ENCODE measurements at places on chromosomes 7 and 10. TPM values are rescaled to one million over a fixed set of nuclear protein-coding genes. Genes with fewer than 3 reads are reported as not detected.

Gene EVX1
- not detected for total RNA-seq

DNA sequence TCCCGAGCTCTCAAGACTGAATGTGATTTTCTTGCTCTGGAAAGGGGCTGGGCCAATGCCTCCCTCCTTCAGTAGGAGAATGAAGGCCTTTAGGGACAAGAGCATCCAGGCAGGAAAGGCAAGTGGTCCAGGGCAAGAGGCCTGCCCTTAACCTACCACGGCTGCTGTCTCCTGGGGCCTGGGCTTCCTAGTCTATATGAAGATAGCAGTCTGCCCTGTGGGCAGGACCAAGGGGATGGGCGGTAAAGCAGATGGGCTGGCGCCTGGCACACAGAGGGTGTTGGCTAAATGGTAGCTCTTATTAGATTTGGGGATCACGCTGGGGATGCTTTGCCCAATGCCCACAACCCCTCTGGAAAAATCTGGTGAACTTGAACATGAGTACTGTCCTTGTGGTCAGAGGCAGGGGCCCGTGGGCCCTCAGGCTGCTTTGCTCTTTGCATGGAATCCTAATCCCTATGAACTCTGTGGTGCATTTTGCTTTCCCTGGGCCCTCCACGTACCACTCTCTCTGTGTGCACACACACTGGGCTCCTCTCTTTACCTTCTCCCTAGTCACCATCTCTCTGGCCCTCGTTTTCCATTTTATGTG is 20.3 kb downstream of the CHAT start:
- H3K4me1 ChIP-seq: no peaks in the 10 kb centered on the region
- H3K36me3 ChIP-seq: no peaks in the 10 kb centered on the region
- H3K27ac ChIP-seq: no peak overlapping the region

GRCh38 chr10:1706711-1707110 is 30.6 kb downstream of the ADARB2 start:
- H3K4me1 ChIP-seq: peaks cover 2% of the 10 kb centered on the region
- no peaks in the 10 kb centered on the region for H3K27me3 ChIP-seq
- H3K27ac ChIP-seq: no peak overlapping the region
- peaks cover 2% of the 10 kb centered on the region for H3K36me3 ChIP-seq
- no peak for DNase-seq

- DNase-seq: no peak
- no peaks in the 10 kb centered on the region for H3K36me3 ChIP-seq
- no peak overlapping the region for H3K4me3 ChIP-seq
- H3K27me3 ChIP-seq: no peaks in the 10 kb centered on the region
- H3K4me1 ChIP-seq: no peaks in the 10 kb centered on the region
These were observed 508.9 kb downstream of the SORCS1 start for GRCh38 chr10:106655636-106656035.

DNA sequence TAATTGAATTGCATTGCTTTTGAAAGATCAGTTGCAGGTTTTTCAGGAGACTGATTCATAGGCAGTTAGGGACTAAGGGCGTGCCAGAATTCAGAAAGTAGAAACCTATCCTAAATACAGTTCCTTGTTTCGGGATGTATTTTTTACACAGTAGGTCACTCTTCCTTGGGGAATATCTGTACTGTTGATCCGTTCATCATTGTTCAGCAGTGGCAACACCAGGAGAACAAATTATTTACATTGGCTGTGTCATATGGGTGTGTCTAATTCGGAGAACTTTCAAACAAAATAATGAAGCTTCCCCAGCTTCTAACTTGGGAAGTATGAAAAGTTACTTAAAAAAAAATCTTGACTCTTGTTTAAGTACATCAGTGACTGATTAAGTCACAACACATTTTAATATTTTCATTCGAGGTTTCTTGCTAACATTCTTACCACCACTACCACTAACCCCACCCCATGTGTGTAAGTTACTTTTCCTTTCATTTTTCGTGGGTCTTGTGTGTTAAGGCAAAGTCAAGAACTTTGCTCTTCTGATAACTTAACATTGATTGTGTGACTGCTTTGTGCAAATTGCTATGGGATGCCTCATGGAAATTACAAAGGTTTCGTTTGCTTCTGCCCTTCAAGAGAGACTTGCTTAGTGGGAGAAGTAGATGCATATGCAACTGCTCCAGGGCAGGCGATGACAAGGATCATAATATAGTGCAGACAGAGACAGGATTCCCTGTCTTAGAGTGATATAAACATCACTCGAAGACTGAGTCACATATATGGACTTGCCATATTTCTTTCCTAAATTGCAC is 43.8 kb upstream of the RPA3 start:
- H3K4me3 ChIP-seq: peak overlapping the region; percentile 77
- H3K36me3 ChIP-seq: no peaks in the 10 kb centered on the region
- peaks cover 16% of the 10 kb centered on the region for H3K4me1 ChIP-seq
- peak overlapping the region; percentile 74 for H3K27ac ChIP-seq
- H3K27me3 ChIP-seq: no peaks in the 10 kb centered on the region

- no peak overlapping the region for H3K4me3 ChIP-seq
- H3K36me3 ChIP-seq: no peaks in the 10 kb centered on the region
- no peak overlapping the region for H3K27ac ChIP-seq
- H3K4me1 ChIP-seq: peaks cover 20% of the 10 kb centered on the region
These were observed 55.4 kb upstream of the FAM3C start for GRCh38 chr7:121451367-121452094.

- no peaks in the 10 kb centered on the region for H3K4me1 ChIP-seq
- no peaks in the 10 kb centered on the region for H3K36me3 ChIP-seq
- H3K27ac ChIP-seq: no peak overlapping the region
- no peak overlapping the region for H3K4me3 ChIP-seq
- H3K27me3 ChIP-seq: peaks cover 43% of the 10 kb centered on the region
- no peak for DNase-seq
These were observed 5.9 kb upstream of the CFAP69 start for GRCh38 chr7:90239050-90239449.

GRCh38 chr7:36096460-36097095 is 56.5 kb upstream of the EEPD1 start:
- H3K4me3 ChIP-seq: no peak overlapping the region
- H3K27me3 ChIP-seq: peaks cover 6% of the 10 kb centered on the region
- no peak overlapping the region for H3K27ac ChIP-seq
- no peaks in the 10 kb centered on the region for H3K36me3 ChIP-seq
- no peak for DNase-seq
- H3K4me1 ChIP-seq: peaks cover 18% of the 10 kb centered on the region

Gene EPHA1
- total RNA-seq: not detected

- no peaks in the 10 kb centered on the region for H3K4me1 ChIP-seq
- DNase-seq: no peak
- H3K4me3 ChIP-seq: no peak overlapping the region
These were observed 699 bp downstream of the NRAP start for GRCh38 chr10:113663142-113663541.

DNA sequence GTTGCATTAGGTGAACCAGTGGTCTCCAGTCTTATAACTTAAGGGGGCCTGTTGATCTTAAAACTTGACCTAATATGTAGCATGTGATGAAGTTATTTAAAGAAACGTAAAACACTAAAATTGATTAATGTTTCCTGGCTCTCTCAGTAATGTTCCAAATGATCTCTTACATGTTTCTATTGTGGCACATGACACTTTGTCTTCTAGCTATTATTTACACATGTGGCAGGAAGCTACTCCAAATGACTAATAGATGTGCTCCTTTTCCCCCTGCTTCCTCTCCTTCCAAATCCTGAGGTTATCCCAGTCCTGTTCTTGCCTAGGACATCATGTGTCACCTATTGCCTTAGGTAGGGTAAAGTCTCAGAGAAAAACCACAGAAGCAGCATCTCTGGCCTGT is 89.4 kb downstream of the FAS start:
- H3K27ac ChIP-seq: no peak overlapping the region
- no peak overlapping the region for H3K4me3 ChIP-seq
- H3K36me3 ChIP-seq: no peaks in the 10 kb centered on the region
- peaks cover 8% of the 10 kb centered on the region for H3K27me3 ChIP-seq
- no peak for DNase-seq

DNA sequence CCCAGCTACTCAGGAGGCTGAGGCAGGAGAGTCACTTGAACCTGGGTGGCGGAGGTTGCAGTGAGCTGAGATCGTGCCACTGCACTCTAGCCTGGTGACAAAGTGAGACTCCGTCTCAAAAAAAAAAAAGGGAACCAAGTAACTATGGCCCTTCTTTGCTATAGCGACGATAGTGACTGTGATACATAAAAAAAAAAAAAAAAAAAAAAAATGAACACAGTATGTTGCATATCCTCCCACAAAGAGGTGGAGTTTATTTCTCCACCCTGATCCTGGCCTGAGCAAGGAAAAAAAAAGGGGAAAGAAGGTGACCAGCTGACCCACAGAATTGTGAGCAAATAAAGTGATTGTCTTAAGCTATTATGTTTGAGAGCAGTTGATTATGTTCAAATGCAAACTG is 42.3 kb upstream of the STEAP1B start:
- H3K36me3 ChIP-seq: no peaks in the 10 kb centered on the region
- H3K27ac ChIP-seq: no peak overlapping the region
- H3K27me3 ChIP-seq: peaks cover 25% of the 10 kb centered on the region
- H3K4me1 ChIP-seq: no peaks in the 10 kb centered on the region
- H3K4me3 ChIP-seq: no peak overlapping the region

- no peaks in the 10 kb centered on the region for H3K4me1 ChIP-seq
- peak; percentile 10 for DNase-seq
- no peak overlapping the region for H3K4me3 ChIP-seq
These were observed 1.7 kb downstream of the OPALIN start for GRCh38 chr10:96357038-96357620.

DNA sequence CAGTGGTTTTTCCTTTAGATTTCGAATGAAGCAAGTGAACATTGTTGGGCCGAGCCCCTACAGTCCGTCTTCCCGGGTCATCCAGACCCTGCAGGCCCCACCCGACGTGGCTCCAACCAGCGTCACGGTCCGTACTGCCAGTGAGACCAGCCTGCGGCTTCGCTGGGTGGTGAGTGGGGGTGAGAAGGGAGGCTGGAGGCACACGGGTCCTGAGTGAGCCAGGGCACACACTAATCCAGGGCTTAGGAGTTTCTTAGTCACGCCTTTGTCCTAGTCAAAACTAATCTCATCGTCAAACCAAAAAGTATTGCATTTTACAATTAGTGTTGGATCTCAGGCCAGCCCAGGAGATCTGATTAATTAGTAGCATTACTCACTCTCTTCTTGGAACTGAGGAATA is 568.8 kb upstream of the FOXK1 start:
- DNase-seq: no peak
- no peak overlapping the region for H3K27ac ChIP-seq
- H3K4me3 ChIP-seq: no peak overlapping the region

DNA sequence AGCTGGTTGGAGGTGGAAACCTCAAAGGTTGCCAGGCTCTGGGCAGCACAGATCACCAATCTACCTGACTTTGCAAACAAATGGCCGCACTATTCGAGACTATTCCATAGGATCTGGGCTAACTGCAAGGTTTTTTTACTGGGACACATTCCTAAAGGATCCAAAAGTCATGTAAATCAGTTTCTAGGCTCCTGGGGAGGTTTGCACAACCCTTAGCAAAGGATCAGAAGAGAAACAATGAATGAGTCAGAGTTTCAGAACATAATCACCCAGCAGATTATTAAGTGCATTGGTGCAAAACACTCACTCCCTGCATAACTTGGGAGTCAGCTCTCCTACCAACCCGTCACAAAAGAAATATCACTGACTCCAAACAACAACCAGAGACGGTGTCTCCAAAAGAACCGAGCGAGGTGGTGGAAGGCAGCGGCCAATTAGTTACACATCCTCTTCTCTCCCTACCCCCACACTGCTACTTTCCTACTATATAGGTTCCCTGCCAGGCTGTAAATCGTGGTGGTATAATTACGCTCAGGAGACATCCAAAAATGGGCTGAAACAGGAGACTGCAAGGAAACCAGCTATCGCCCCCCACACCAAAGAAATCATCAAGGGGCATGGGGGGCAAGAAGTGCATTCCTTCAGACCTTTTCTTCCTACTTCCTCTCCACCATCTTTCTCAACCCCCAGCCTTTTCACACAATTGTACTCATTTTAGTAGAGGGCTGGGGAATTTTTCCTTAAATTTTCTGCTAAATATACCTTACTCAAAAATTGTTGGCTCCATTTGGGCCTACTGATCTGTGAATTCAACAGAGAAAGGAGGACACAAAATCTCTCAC is 3.2 kb downstream of the UBE2H start:
- H3K27ac ChIP-seq: no peak overlapping the region
- no peak for DNase-seq
- H3K27me3 ChIP-seq: no peaks in the 10 kb centered on the region
- H3K4me1 ChIP-seq: peaks cover 5% of the 10 kb centered on the region

- peaks cover 1% of the 10 kb centered on the region for H3K4me1 ChIP-seq
- DNase-seq: no peak
- no peak overlapping the region for H3K27ac ChIP-seq
- no peaks in the 10 kb centered on the region for H3K36me3 ChIP-seq
- no peak overlapping the region for H3K4me3 ChIP-seq
These were observed 525.0 kb upstream of the NRP1 start for GRCh38 chr10:33859319-33860022.

DNA sequence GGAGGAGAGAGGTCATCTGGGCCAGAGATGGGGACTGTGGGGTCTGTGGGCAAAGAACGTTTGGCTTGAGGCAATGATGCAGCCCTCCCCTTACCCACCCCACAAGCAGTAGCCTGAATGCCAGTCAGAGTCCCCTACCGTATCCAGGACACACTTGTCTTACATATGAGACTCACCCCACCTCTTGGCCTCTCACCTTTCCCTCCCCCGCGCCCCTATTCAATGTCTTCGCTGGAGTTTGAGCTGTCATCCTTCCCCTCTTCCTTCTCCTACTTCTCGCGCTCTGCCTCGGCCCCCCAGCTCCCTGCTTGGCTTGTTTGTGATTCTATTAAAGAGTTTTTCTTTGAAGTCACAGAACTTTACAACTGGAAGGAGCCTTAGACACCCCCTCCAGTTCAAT is 8.9 kb downstream of the PRRT4 start:
- H3K36me3 ChIP-seq: no peaks in the 10 kb centered on the region
- DNase-seq: peak; percentile 75
- H3K27me3 ChIP-seq: peaks cover 39% of the 10 kb centered on the region
- H3K4me3 ChIP-seq: no peak overlapping the region
- no peaks in the 10 kb centered on the region for H3K4me1 ChIP-seq

DNA sequence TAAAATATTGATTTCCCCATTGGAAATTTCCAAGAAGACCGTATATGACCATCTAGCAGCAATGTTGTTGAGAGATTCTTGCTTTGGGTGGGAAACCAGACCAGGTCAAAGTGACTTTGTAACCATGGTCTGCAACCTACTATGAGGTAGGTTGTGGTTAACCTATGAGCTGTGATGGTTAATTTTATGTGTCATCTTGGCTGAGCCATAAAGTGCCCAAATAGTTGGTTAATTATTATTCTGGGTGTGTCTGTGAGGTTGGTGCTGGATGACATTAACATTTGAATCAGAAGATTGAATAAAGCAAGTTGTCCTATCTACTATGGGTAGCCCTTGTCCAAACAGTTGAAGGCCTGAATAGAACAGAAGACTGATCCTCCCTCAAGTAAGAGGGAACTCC is 18.3 kb upstream of the RALA start:
- H3K36me3 ChIP-seq: no peaks in the 10 kb centered on the region
- H3K4me1 ChIP-seq: peaks cover 10% of the 10 kb centered on the region
- no peak for DNase-seq
- no peak overlapping the region for H3K27ac ChIP-seq
- no peak overlapping the region for H3K4me3 ChIP-seq

- no peak overlapping the region for H3K27ac ChIP-seq
- H3K4me3 ChIP-seq: no peak overlapping the region
- no peak for DNase-seq
- H3K36me3 ChIP-seq: peaks cover 10% of the 10 kb centered on the region
- no peaks in the 10 kb centered on the region for H3K27me3 ChIP-seq
These were observed 261.6 kb downstream of the CELF2 start for GRCh38 chr10:11279314-11279713.
